ENCODE measurements at places on chromosomes 2 and 18. TPM values are rescaled to one million over a fixed set of nuclear protein-coding genes. Genes with fewer than 3 reads are reported as not detected.

DNA sequence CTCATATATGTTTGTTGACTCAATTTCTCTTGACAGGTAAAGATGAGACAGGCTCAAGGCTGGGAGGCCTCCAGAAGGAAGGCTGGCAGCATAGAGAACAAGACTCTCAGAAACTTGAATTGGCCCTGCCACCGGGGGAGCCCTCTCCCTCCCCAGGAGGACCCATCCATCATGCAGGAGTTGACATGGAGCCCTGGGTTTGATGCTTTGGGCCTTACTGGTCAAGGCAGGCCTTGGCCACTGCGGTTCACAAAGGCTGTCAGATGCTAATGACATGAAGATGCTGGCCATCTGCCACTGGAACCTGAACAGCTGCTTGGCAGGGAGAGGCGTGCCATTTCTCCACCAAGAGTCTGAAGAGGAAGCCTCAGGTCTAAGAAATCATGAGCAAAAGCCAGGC, 193.6 kb downstream of the MTCL1 start:
- no peak for DNase-seq

- DNase-seq = no peak
Measured at GRCh38 chr18:76314496-76314895, 180.5 kb downstream of the ZNF516 start.

GRCh38 chr18:58276789-58277739, 233.0 kb downstream of the NEDD4L start:
- DNase-seq = no peak

- peak; percentile 4 for DNase-seq
Measured at GRCh38 chr2:240460253-240460711, 24.8 kb downstream of the GPC1 start.

DNA sequence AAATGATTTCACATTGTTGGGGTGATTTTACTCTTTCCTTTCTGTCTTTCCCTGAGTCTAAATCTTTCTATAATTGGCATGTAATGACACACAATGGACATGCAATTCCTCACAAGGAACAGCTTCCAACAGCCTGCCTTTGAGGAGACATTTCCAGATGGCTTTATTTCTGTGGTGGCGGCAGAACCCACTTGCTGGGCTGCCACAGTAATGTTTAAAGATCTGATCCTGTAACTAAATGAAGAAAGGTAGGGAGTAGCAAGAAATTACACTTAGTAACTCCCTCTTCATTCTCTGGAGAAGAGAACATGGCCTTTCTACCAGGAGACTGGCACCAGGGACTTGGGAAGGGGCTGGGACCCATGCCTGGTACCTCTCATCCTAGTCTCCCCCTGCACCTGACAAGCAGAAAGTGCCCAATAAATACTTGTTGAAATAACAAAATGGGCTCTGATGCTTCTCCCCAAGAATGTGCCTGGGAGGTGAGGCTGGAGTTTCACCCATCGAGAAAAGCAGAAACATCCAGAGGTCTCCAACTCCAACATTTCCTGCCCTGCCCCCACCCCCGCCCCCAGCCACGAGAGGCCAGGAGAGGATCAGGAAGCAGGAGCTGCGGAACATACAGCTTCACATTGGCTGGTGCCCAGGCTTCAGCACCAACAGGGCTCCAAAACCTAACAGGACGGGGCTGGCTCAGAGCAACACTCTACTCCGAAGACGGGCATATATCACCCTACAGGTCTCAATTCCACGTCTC, 92.1 kb downstream of the PXDN start:
- DNase-seq = no peak

DNA sequence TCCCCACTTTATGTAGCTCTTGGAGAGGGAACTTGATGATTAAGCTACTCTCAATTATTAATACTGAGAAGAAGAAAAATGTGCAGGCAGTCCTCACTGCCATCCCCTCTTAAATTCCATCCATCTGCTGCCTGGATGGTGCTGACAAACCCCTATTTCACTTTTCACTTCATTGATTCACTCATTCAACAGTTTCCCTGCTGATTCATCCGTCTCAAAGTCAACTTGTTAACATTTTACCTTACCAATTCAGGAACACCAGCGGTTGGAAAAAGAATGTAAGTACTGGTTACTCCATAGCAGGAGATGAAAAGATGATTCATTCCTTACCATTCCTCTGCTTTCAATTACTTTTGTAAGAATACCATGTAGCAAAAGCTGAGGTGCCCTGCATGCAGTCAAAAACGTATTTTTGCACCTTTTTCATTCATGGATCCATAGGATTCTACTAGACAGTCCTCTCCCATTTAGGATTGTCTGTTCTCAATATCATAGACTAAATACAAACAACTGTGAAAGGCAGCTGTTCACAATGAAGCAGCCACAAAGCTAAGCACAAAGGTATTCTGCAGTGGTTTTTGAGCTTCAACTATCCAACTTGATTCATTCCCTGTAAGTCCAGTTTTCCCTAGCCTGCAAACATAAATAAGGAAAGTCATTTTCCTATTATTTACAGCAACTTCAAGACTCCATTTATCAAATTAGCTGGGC, 262.0 kb downstream of the MREG start:
- DNase-seq = no peak

GRCh38 chr2:54634021-54634420, 89.4 kb upstream of the EML6 start:
- no peak for DNase-seq

DNA sequence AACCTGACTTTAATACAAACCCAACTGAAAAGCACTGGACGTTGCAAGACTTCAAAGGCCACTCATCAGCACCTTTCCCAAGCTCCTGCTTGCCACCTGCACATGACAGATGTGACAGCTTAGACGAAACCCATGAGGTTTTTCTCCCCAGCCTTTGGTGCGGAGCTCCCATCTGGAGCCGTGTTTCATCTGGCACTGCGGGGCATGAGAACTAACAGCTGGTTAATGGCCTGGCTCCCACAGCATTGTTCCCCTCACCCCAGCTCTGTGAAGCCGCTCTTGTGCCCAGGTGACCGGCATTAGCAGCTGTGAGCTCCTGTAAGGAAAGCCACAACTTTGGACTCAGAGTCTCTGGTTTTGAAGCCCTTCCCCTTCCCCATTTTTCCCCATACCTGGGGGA, 50.9 kb downstream of the GALR1 start:
- no peak for DNase-seq

- DNase-seq = no peak
Measured at GRCh38 chr18:68847219-68847837, 49.4 kb downstream of the CCDC102B start.

- DNase-seq = no peak
Measured at GRCh38 chr2:229133155-229133772, 137.8 kb downstream of the PID1 start.

DNA sequence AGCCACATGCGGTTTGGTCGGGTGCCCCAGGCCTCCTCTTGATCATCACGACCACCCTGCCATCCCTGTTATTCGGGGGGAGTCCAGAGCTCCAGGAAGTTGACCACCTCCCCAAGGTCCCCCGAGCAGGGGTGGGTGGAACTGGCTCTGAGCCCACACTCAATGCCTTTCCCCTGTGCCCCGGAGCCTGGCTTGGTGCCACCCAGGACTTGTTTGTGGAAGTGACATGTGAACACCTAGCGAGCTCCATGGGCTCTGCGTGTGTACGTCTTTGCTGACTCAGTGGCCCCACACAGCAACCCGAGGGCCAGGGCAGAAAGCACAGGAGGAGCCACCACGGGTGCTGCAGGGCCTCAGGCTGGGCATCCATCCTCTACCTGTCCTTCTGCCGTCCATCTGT, 32.5 kb downstream of the ODC1 start:
- no peak for DNase-seq

DNA sequence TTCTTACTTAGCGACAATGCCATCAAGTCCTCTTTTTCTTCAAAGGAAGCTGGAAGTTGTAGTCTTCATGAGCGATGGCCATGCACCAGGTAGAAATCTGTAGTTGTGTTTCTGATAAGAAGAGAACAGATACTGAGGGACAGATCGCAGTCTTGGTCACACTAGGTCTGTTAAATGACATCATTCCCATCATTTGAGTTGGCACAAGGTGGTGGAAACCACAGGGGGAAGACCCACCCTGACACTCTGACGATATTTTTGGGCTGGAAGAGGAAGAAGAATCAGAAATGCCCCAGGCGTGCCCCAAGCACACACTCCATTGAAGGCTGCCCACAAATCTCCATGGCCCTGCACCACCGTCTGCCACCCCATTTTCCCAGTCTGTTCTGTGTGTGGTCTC, 89.0 kb upstream of the BOD1L2 start:
- no peak for DNase-seq

- no peak for DNase-seq
Measured at GRCh38 chr18:211582-211981, 53.2 kb downstream of the USP14 start.

DNA sequence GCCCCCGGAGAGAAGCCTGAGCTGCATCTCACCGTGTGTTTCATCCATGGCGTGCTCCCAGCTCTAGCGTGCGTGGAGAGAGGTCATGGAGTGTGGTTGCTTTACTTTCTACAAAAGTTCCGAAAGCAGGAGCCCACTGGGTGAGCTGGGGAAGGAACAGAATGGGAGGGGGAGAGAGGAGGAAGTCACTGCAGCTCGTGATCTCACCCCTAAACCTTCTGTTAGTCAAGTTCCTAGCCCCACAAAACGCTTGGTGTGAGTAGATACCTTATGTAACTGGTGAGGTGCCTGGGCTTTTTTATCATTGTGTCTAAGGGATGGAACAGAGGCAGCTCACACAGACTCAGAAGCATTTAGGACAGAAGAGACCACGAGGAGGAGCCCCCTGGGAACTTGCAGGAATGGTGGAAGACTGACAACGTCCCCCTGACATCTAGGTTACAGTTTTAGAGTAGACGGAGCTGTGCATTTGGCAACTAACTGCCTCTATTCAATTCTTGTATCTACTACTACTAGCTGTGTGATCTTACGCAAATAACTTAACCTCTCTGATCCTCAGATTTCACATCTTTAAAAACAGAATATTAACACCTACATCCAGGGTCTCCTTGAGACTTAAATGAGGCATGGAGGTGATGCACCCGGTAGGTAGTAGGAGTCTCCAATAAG, 123.3 kb downstream of the ARL4C start:
- DNase-seq = no peak

GRCh38 chr2:62010632-62011256, 105.3 kb downstream of the COMMD1 start:
- no peak for DNase-seq

DNA sequence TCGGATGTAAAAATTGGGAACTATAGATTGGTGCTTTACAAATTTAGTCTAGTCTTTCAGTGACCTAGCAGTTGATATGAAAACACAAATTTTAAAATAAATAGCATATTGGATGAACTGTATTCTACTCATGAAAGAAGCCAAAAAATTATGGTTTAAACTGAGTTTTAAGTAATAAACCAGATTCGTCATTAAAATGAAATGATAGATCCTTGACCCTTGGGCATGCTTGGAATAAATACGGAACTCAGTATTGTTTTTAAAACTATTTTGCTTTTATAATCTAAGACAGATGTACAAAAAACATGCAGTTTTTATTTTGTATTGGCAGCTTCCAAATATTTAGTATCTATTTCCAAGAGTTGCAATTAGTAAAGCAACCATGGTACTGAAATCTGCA, 34.6 kb upstream of the TBR1 start:
- DNase-seq = no peak

NEU2 gene
- not detected for total RNA-seq

FABP1 gene
- total RNA-seq = not detected

ANO7 gene
- 0.20 TPM for total RNA-seq

DAPL1 gene
- not detected for total RNA-seq

NEURL3 gene
- not detected for total RNA-seq

MROH2A gene
- not detected for total RNA-seq

PLCL1 gene
- 24.9 TPM for total RNA-seq

KCNJ3 gene
- total RNA-seq = not detected

Measured in T-helper 17 cell (primary cell).